Activated CD4-positive, alpha-beta T cell treated with anti-CD3 and anti-CD28 coated beads, Interleukin-10, Interleukin-2, amounts not matched to agents 100 ng/mL and 50 ng/mL, durations not matched to agents 16 hours and 8 hours (primary cell): ENCODE measurements at places on chromosomes 4 and X.

DNA sequence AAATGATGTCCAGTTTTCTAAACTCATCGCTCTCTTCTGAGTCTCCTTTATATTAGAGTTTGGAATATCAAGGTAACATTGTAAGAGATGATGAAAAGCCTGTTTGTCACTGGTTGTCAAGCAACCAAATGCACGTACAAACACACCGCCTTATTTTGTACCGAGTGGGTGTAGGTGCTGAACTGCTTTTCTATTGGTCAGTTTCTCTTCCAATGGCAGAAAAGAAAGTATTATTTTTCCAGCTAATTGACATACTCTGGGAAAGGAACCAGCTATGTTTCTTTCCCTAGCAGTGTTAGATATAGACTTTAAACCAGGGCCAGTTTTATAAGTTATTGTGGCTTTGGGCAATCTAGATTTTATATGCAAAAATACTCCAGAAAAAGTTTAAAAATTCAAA, 6.6 kb upstream of the PPM1K start:
- no peak for DNase-seq

DNA sequence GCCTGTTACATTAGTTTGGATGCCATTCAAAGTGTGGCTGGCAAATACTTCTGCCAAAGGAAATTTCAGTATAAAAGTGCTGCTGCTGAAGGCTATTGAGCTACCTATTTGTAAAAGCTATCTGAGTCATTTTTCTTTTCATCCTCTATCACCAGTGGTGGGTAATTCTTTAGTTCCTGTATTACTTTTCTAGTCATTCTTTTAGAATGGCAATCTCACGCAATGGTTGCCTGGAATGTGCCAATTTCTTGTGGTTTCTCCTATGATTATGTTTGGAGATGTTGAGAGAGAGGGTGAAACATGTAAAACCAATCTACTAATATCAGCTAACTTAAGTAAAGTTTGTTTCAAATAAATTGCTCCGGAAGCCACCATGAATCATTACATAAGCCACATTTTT, 685.0 kb downstream of the RAPGEF2 start:
- no peak for DNase-seq

DNA sequence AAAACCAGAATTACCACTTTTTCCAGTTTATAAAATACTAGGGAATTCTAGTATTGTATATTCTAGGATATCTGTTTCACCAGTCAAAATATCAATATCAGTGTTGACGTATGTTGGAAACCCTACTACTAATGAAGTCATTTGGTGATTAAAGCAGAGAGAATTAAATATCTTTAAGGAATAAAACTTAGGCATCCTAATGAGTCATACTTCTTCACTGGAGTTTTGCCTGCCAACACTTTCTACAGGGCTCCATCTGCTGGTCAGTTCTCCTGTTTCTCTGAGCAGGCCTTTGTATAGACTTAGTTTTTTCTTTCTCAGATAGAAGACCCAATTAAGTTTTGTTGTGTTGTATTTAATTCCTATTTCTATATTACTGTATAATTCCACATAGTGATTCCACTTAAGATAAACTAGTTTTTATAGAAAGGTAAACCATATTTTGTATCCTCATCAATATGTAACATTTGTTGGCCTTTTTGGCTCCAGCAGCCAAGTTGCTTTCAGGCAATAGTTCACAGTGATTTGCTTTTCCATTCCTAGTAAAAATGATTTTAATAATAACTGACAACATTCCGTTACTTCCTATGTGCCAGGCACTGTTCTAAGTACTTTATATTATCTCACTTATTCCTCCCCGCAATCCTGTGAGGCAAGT, 3.5 kb downstream of the AP1AR start:
- peak; percentile 65 for DNase-seq

- no peak for DNase-seq
Observed at GRCh38 chr4:35163168-35163567, 1081.1 kb downstream of the ARAP2 start.

GRCh38 chr4:147157860-147158701, 212.4 kb upstream of the TTC29 start:
- no peak for DNase-seq

- no peak for DNase-seq
Observed at GRCh38 chr4:2818351-2818939, 25.2 kb upstream of the ADD1 start.

DNA sequence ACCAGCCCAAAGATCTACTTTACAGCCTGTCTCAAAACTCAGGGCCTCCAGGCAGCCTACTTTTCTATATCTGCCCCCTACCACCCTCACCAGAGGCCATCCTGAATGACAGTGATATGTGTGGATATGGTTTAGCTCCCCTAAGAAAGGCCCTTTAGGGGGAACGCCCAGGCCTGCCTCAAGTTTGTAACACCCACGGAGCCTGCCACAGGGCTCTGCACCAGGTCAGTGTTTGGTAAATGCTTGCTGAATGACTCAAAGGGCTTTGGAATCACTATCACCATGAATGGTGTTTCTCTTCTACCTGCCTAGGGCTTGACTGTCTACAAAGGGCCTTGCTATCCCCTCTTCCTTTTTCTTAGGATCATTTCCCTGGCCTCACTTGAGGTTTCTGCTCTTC, 11.3 kb upstream of the LONRF3 start:
- no peak for DNase-seq

DNA sequence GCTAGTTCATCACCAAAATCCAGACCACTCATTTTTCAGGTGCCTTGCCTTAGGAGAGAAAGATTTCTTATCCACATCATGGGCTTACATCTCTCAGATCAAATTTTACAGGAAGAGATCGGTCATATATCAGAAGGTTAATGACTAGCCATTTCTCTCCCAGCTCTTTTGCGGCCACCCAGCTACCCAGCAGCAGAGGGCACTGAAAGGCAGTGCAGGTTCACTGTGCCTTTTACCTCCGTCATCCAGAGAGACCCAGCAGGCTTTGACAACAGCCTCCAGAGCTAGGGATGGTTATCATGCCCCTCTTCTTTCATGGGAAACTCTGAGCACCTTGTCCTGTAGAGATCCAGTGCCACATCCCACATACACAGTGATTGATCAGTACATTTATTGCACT, 384.8 kb downstream of the AFF2 start:
- no peak for DNase-seq
